ENCODE measurements at places on chromosomes 6 and 20.

DNA sequence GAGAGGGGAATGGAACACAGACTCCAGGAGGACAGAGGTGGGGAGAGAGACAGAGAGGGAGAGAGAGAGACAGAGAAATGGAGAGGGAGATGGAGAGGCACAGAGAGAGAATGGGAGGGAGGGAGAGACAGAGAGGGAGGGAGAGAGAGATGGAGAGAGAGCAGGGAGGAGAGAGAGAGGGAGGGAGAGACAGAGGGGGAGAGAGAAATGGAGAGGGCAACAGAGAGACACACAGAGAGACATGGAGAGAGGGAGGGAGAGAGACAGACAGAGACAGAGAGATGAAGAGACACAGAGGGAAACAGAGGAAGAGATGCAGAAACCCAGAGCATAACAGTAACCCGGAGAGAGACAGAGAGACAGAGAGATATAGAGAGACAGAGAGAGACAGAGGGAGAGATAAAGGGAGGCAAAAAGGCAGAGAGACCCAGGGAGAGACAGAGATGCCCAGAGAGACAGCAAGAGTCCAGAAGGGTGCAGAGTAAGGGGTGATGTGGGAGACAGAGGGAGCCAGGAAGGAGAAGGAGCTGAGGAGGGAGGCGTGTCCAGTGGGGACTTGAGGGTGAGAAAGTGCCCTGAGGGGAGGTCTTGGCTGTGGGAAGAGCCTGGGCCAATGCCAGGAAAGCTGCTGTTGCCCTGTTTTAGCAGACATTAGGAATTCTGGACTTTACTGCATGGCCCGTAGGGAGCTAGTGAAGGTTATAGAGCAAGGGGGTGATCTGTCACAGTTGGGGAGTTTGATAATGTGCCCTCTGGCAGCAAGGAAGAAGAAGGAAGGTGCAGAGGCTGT is 78.3 kb downstream of the SRC start:
- no peak for DNase-seq

DNA sequence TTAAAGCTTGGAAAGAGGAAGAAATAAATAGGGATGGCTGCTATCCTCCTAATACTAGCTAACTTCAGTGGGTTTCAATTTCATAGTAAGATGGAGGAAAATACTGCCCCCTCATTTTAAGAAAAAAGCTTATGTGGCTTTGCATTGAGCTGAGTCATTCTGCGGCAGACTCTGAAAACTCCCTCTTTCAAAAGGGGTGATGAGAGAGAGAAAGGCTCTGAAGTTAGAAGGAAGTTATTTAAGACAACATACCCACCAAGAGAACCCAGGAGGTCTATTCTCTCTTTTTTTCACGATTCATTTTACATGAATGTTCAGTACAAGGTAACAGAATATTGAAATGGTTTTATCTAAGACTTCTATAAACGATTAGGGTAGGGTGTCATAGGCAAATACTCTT is 4.5 kb downstream of the PRDM13 start:
- no peak for DNase-seq

GRCh38 chr20:11726026-11726425 is 191.7 kb upstream of the BTBD3 start:
- DNase-seq: no peak

- peak; percentile 15 for DNase-seq
Measured at GRCh38 chr6:123965894-123966293, 162.2 kb downstream of the NKAIN2 start.

GRCh38 chr20:32231847-32232246 is 24.2 kb downstream of the POFUT1 start:
- DNase-seq: no peak

DNA sequence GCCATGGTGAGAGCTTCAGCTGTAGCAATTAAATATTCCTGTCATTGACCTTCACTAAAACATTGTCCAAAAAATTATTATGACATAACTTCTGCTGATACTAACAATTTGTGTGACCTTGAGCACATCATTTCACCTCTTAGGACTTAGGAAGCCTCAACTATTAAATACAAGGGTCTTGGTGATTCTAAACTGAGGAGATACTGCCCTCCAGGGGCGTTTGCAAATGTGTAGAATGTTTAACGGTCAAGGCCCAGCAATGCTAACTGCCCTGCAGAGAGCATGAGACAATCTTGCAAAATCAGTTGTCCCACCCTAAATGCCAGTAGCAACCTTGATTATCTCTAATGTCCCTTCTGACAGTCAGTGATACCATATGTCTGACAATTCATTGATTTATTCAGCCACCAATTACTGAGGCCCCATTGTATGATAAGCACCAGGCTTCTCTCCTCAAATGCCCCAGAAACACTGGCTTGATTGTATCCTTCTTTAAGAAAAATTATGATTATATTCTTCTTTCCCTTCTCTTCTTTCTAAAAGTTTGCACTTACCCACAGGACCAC is 284.1 kb upstream of the PLN start:
- no peak for DNase-seq

DNA sequence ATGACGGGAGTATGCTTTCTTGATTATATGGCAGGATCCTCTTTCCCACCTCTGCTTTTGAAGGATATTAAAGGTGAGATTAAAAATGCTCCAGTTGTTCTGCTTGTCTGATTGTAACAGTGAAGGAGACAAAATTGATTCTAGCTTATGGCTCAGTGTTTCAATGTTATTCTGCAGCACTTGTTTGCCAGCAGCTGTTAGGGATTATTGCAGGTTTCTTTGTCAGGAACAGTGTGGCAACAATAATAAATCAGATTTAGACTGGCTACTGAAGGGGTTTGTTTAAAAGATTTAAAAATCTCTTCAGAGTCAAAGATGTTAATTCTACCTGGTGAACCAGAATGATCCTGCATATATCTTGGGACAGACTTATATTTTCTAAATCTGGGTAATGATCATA is 126.9 kb downstream of the LAMA2 start:
- DNase-seq: no peak

GRCh38 chr6:33731751-33732282 is 14.9 kb downstream of the IP6K3 start:
- DNase-seq: no peak

DNA sequence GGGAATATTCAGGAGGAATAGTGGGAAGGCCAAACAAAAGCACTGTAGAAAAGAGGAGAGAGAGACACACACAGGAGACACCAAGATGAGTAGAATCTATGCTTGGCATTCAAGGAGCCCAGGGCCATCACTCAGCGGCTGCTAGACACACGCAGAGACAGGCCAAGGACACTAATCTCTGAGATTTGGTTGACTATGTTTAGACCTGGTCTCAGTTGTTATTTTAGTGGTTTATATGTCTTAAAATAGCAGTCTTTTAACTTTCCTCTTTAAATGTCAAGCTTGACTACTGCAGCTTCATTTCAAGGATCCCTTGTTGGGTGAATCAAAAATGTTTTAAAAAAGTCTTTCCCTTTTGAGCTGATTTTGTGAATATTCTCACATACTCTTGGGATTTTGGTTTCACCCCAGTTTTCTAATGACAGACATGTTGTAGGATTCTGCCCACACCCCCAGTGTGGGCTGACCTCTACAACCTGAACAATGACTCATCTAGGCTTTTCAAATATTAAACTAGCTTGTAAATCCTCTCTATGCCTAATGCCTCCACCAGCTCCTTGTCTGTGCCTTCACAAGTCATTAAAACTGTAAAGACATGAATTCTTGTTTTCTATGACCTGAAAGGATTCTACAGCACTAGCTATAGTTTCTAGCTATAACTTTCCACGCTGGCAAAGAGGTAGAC is 142.7 kb upstream of the EXOC2 start:
- DNase-seq: no peak
